ENCODE measurements at places on chromosomes 11 and 22.

DNA sequence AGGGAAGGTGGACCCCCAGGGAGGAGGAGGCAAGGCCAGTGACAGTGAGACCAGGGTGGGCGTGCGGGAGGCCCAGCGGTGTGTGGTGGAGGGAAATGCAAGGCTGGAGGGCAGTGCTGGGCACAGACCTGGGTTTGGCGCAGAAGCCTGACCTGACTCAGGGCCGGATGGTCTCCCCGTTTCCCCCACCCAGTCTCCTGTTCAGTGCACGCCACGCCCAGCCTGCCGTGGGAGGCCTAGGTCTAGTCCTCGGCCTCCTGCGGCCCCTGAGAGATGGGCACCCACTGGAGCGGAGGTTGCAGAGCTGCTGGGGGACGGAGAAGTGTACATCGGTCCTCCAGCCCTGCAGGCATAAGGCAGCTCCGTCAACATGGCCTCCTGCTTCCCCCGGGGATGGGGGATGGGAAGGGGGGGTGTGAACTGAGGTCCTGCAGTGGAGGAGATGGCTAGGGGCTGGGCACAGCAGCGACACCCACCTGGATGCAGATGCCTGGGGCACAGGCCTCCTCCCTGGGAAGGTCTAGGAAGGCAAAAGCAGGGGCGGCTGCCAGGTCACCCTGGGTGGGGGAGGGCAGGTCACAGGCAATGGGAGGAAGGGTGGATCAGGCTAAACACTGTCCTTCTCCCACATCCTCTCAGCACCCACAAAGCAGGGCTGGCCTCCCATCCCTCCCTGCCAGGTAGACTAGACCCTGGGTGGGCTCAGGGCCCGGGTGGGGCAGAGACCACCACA, 15.9 kb downstream of the IL17REL start:
- no peak for DNase-seq

- DNase-seq = no peak
Measured at GRCh38 chr11:128576555-128576954, 10.8 kb downstream of the ETS1 start.

- no peak for DNase-seq
Measured at GRCh38 chr11:134555510-134555909, 143.5 kb upstream of the B3GAT1 start.

GRCh38 chr11:127393460-127393997, 393.0 kb upstream of the KIRREL3 start:
- DNase-seq = peak; percentile 9

DNA sequence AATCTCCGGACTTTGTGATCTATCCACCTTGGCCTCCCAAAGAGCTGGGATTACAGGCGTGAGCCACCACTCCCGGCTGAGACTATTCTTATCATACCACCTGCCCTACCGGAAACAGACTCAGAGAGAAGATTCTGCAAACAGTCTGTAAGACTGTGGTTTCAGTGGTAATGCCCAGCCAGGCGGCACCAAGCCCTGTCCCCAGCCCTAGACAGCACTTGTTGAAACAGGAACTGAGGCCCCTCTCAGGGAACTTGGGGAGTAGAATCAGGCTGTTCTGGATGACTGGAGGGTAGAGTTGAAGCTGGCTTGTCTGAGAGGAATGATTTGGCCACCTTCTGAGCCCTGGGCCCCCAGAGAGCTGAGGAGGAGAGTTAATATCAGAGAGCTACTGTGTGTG, 1.3 kb upstream of the INSC start:
- DNase-seq = no peak

GRCh38 chr22:39669432-39669831, 98.9 kb downstream of the CACNA1I start:
- no peak for DNase-seq

DNA sequence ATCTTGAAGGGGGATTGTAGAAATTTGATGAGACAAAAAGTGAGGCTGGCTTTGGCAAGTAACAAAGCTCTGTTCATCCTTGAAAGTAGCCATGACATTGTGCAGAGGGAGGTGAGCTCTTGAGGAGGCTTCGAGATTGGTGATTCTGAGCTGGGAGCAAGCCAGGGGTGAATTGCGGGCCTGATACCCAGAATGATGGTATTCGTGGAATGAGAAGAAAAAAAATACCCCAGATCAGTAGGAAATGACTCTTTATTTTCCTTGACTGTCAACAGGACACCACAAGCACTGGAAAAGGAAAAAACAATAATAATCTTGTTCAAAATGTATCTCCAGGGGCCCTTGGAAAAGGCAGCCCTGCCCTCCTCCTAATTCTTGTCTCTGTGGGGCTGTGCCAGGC, 62.7 kb downstream of the TSPAN18 start:
- DNase-seq = no peak

GRCh38 chr11:62757846-62758788, 3.3 kb upstream of the POLR2G start:
- DNase-seq = no peak

- DNase-seq = no peak
Measured at GRCh38 chr22:29130476-29130875, 57.6 kb downstream of the KREMEN1 start.

DNA sequence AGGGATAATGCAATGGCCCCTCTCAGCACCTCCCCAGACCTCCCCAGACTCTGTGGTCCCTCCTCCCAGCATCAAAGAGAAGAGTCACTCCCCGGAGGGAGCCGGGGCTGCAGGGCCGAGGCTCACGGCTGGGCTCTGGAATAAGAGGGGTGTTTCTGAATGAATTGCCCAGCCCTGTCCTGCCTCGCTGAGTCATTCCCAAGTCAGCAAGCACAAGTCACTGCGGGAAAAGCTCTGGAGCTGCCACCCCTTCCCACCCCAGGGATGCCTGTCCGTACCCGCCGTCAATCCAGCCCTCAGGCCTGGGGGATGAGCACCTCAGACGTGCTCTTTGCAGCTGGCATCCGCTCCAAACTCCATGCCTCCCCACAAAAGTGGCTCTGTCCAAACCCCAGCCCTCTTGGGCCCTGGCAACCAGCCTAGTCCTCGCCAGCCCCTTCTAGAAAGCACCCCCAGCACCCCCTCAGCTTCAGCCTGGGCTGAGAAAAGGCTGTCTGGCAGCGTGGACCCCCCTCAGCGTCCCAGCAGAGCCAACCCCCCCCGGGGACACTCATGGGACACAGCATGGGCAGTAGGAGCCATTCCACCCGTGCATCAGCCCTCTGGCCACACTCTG, 22.7 kb downstream of the CELSR1 start:
- DNase-seq = no peak

DNA sequence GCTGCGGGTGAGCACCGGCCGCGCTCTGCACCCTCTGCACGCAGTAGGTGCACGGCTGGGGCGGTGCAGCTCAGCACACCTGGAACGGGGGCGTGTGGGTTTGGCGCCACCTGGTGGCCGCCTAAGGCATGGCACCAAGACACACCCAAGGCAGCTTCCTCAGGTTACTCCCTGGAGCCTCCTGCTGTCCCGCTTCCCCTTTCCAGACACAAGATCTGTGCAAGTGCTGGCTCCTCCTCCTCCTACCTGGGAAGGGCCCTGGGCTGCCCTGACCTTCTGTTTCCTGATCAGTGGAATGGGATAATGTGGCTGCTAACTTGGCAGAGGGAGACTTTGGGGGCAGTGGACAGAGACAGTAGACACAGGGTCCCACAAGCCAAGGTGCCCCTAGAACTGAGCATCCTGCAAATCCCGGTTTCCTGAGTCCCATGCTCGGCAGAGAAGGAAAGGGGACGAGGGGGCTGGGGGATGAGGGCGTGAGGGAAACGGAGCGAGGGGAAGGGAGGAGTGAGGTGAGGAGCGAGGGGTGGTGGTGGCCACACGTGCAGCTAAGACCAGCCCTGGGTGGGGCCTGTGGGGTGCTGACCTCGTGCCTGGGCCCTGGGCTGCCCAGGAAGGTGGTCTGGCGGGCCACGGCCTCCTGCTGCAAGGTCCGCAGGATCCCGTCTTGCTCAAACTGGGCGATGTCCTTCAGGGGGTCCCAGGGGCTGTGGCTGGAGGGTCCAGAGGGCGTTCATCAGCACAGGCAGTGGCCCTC, 34.8 kb upstream of the CARS1 start:
- peak; percentile 29 for DNase-seq

DNA sequence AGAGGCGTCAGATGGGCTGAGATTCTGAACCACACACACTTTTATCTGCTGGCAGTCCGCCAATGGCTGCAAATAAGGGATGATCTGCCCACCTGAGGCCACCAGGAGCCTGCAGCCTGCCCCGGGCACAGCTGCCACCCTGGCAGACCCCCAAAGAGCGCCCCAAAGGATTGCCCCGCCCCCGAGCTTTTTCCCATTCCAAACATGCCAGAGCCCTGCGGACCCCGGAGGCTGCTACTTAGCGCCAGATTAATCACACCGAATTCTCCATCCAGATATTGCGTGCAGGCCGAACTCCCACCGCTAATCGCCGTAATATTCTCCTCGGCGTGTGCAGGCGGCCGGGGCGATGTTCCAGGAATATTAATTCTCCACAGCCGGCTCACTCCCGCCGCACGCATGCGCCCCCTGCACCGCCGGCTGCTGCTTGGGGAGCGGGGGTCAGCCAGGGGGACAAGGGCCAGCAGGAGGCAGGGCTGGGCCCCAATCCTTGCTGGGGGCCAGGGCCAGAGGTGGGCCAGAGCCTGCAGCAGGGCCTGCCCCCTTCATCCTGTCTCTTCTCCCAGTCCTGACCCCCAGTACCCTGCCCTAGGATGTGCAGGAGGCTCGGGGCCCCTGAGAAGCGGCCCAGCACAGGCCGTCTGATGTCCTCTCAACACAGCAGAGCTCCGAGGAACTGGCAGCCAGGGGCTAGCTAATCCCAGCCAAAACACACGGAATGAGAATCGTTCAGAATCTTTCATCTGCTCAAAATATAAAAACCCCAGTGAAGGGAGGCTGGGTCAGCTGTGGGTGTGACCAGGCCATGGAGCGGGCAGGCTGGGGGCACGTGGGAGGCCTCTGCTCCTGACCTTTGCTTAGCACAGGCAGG, 19.5 kb upstream of the TCF20 start:
- no peak for DNase-seq

DNA sequence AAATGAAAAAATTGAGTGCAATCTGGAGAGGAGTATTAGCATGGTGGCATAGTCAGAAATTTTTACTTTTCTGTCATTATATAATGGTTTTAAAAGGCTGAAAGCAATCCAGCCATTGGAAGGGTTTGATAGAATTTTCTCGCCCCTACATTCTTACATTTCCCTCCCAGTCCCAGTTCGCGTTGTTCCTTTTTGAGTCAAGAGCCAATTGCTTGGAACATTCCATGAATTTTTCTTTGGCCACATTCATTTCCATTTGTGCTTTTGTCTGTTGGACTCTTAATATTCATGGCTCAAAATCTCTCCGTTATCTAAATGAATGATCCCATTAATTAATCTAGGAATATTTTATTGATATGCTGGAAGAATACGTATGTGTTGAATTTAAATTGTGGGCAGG, 66.0 kb downstream of the GRK3 start:
- no peak for DNase-seq

- DNase-seq = no peak
Measured at GRCh38 chr11:47186700-47187695, 764 bp upstream of the PACSIN3 start.

DNA sequence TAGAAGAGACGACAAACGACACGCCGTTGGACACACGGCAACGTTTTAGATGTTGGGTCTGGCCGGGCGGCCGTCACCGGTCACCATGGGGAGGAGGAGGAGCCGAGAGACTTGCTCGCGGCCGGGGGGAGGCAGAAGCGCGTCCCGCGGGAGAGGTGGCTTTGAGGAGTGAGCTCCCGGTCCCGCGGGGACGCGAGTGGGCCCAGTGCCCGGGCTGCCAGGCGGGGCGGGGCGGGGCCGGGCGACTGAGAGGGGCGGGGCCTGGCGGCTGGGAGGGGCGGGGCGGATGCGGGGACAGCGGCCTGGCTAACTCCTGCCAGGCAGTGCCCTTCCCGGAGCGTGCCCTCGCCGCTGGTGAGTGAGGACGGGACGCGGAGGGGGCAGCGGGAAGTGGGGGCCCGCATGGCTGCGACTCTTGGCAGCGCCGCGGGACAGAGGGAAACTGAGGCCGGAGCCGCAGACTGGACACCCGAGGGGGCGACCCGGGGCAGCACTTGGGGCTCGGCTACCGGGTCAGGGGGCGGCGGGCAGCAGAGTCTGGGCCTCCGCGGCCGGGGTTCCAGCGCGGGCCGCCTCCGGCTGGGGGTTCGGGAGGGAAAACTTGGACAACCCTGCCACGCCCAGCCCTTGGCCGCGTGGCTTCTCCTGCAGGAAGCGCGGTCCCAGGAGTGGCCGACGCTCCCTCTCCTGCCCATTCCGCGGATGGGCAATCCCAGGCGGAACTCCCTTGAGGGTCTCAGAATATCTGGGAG, at the start of gene TSPO:
TSS of gene TSPO (plus strand) at position 309 of the 752 bp plus-strand sequence. CDS start 7,680 bp downstream, outside the sequence.
- DNase-seq = no peak

DNA sequence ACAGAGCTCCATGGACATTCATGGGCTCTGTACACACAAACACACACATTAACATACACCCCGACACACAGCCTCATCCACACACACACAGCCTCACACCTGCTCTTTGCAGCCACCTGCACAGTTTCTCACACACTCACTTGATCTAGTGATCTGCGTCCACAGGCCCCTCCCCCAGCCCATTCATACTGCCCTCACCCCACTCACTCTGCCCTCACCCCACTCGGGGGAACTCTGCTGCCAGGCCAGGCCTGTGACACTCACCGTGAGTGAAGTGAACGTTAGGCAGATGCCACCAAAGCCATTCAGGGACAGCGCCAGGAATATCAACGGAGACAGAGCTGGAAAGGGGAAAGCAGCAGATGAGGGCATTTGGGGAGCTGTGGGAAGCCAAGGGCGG, 15.0 kb downstream of the SLC43A1 start:
- DNase-seq = no peak

GRCh38 chr11:20031155-20032001, 128.9 kb downstream of the DBX1 start:
- DNase-seq = no peak

- no peak for DNase-seq
Measured at GRCh38 chr22:29769723-29770321, 2.7 kb downstream of the UQCR10 start.

DNA sequence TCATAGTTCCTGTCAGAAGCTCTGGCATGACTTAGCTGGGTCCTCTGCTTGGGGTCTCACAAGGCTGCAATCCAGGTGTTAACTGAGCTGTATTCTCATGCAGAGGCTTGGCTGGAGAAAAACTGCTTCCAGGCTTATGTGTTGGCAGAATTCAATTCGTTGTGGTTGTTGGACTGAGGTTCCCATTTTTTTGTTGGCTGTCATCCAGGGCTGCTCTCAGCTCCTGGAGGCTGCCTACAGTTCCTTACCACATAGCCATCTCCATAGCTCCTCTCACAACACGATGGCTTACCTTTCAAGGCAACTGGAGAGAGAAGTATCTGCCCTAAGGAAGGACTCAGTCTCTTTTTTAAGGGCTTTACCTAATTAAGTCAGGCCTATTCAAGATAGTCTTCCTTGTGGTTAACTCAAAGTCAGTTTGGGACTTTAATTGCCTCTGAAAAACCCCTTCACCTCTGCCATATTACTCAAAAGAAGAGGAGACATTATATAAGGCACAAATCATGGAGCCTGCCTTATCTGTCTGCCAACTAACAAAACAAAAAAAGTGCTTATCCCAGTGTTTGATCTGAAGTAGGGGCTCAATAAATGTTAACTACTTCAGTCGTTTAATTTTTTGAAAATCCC, 35.2 kb downstream of the OR2AG2 start:
- no peak for DNase-seq

DNA sequence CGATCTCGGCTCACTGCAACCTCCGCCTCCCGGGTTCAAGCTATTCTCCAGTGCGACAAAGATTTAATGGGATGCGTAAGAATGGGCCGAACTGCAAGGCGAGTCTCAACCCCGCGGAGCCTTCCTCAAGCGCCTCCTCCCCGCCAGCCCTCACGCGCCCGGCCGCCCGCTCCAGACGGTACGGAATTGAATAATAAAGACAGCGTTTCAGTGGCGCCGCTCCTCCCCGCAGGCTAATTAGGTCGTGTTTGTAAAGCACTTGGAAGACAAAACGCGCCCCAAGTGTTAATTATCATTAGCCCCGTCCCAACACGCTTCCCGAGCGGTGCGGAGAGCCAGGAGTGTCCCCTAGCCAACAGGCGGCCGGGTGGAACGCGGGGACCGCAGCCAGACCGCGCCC, 192.0 kb downstream of the BUD13 start:
- DNase-seq = peak; percentile 65

Data from NCI-H774 (cell line).